ENCODE measurements at places on chromosomes 11 and 22.

DNA sequence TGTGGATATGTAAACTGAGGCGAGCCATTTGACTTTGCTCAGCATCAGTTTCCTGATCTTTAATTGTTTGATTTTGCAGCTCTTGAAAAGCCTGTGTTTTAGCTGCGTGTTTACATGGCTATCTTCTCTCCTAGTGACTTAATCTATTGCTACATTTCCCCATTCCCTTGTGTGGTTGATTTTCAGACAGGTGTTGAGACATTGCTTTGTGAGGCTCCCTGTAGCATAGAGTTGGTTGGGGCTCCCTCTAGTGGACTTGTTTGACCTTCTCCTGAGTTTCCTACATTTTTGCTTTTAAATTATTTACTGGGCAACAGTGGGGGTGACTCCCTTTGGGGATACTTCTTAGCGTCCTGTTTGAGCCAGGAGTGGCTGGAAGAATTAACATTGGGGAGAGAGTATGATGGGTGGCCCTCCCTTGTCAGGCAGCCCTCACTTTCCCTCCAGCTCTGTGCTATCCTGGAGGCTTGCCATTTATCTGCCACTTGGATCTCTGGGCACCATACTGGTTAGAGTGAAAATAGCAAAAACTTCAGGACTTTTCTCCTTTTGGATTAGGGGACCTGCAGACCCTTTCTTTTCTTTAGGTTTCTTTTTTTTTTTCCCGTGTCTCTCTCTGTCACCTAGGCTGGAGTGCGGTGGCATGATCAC lies 9.2 kb upstream of the CBL start:
- peak; percentile 75 for DNase-seq

- DNase-seq, result no peak
Measured at GRCh38 chr11:111106641-111107040, 138.9 kb upstream of the POU2AF2 start.

GRCh38 chr11:64897381-64898075 lies 19.1 kb upstream of the EHD1 start:
- DNase-seq, result no peak

DNA sequence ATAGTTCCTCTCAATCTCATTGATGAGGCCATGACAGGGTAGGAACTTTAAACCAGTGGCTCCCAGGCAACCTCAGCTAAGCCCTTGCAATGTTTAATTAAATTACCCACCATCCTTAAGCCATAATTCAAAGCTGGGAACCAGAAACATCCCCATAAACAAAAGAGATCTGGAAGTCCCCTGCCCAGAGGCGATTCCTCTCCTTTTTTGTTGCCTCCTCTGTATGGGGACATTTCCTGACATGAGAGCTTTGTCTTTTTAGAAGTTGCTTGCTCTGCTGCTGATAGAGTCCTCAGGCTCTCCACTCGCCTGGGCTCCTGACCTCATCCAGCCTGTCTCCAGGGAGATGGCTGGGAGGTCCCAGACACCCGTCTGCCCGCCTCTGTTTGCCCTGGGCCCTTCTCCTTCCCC lies 3.2 kb downstream of the DTX4 start:
- DNase-seq, result no peak

DNA sequence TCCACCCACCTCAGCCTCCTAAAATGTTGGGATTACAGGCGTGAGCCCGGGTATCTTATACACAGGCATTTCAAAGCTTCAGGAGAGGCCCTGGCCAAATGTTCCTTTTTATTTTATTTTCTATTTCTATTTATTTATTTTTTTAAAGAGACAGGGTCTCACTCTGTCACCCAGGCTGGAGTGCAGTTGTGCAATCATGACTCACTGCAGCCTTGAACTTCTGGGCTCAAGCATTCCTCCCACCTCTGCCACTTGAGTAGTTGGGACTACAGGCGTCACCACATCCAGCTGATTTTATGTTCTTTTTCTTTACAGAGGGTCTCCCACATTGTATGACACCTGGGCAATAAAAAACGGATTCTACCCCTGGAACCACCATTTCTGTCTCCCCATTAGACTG lies 71.2 kb downstream of the FBXO7 start:
- no peak for DNase-seq

DNA sequence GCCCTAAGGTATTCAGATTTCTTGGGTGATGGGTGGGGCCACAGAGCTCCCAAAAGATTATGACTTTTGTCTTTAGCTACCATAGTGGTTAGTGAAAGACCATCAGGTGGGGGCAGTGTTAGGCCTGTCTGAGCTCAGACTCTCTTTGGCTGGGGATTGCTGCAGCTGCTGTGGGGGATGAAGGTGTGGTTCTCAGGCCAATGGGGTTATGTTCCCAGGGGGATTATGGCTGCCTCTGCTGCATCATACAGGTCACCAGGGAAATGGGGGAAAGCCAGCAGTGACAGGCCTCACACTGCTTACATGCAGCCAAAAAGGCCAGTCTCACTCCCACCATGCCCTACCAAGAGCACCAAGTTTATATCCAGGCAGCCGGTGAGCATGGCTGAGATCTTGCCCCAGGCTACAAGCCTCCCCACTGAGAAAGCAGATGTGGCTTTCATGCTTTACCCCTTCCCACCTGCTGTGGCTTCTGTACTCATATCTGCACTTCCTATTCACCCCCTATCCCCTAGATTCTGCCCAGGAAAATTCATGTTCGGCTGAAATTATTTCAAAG lies 24.8 kb downstream of the CNTF start:
- DNase-seq, result no peak

GRCh38 chr11:55357560-55358184 lies 10.1 kb upstream of the OR4A15 start:
- DNase-seq, result no peak

GRCh38 chr11:1546536-1547466 lies 25.3 kb downstream of the DUSP8 start:
- DNase-seq, result no peak

DNA sequence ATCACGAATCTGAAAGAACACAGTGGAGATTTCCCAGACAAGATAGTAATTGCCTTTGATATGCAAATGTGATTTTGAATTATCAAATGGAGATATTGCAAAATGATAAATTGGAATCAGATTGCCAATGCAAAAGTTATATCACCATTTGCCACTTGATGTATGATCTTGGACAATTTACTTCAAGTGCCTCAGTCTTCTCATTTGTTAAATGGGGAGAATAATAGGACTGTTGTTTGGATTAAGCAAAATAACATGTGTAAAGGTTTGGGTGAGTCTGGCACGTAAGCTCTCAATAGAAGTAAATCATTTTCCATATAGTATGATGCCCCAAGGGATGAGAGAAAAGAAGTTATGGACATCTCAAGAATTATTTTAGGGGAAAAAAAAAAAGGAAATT lies 7.9 kb upstream of the PHF21A start:
- no peak for DNase-seq

DNA sequence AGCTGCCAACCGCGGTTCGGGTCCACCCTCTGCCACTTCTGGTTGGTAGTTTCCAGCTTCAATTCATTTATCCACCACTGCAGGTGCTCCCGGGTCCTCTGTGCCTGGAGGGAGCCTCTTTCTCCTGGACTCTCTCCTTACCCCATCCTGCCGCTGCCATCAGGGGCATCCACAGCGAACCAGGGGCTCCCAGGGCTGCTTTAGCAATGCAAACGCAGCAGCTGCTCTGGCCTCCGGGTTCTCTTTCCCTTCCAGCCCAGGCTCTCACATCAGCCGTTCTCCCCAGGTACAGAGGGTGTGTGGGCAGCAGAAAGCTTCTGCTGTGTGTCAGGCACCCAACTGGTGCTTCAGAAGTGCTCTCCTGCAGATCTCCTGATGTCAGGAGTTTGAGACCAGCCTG lies 27.9 kb downstream of the NFAM1 start:
- DNase-seq, result no peak

DNA sequence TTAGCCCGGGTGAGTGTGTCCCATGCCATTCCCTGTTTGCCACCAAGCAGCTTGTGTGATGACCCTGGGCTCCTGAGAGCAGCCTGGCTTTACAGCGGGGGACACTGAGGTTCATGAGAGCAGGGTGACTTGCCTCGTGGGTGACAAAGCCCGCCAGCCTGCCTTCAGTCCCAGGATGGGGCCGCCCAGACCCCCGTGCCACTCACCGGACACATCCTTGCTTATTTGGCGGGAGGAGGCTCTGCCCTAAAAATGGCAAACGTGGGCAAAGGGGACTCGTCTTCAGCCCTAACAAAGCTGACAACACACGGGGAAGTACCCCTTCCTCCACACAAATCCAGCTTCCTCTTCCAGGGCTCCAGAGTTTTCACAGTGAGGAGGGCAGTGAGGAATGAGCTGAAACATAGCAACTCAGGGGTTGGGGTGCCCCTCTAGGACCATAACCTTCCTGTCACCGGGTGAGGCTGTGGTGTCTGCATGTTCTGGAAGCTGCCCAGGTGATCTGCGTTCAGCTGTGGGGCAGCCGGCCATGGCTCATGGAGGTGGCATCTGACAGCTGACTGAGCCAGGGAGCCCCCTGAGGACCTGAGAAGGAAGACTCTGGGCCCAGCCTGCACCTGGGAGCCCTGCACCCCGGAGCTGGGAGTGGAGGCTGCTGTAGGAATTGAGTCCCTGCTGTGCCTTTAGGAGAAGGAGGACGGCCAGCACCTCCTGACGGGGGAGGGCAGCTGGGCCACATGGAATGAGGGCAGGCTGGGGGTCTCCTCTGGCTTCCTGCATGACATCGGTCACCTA lies 16.7 kb downstream of the RIBC2 start:
- DNase-seq, result no peak

GRCh38 chr11:40139066-40139465 lies 1320.4 kb downstream of the LRRC4C start:
- DNase-seq, result no peak

GRCh38 chr11:30459821-30460220 lies 126.3 kb downstream of the MPPED2 start:
- no peak for DNase-seq

DNA sequence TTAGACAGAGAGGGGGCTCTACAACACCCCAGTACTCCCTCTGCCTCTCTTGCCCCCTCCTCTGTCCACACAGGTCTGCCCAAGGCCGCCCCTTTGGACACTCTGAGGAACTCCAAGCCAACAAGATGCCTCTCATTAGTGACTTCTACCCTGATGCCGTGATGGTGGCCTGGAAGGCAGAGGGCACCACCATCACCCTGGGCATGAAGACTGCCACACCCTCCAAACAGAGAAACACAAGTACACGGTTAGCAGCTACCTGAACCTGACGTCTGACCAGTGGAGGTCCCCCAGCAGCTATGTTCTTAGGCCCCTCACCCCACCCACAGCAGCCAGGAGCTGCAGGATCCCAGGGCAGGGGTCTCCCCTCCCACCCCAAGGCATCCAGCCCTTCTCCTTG lies 125.1 kb downstream of the MED15 start:
- no peak for DNase-seq

GRCh38 chr11:112343368-112344039 lies 82.8 kb upstream of the PLET1 start:
- no peak for DNase-seq

DNA sequence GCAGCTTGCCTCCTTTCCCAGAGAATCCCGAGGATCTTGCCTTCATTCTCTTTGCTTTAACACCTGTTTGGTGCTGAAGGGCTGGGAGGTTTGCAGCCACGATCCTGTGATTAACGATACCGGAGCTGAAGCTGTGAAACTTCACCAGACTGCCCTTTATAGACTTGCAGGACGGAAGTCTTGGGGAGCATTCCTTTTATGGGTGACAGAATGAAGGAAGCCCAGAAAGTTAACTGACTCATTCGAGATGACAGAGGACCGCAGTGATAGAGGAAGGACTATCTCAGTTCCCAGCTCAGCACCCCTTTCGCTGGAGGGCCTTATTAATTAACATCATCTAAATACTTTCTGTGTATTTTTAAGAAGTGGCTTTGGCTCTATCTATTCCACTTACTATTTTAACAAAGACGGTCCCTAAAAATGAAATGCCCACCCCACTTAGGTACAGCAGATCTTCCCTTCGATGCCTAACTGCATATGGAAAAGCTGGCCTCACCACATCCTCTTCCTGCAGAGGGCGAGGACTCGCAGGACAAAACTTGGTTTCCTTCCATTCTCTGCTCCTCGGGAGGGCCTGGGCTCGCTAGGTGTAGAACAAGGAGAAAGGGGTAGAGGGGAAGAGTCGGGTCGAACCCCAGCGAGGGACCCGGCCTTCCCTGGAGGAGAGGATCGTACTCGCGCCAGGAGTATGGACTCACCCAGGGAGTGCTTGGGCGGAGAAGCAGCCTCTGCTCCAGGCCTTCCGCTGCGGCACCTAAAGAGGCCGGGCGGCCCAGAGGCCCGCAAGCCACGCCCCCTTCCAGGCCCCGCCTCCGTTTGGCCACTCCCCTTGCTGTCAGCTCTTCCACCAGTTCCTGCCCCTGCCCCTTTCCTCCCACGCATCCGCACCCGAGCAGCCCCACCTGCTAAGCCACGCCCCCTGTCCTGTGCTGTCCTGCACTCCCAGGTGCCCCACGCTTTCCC lies 30.7 kb upstream of the USP47 start:
- DNase-seq, result no peak

DNA sequence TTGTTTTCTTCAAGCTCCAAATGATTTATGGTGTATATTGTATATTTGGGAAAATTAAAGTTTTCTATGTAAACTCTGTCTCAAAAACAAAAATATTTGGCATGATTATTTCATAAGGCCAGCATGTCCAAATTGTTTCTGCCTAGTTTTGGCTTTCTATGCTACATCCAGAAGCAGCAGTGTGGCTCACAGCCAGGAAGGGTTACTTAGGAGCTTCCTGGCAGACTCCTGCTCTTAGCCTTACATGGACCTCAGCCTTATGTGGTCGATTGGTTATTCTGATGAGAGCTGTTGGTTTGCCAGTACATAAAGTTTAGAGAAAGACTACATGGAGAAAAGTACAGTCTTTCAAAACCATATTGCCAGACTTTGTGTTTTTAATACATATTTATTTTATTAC lies 297.7 kb upstream of the FAT3 start:
- DNase-seq, result no peak

DNA sequence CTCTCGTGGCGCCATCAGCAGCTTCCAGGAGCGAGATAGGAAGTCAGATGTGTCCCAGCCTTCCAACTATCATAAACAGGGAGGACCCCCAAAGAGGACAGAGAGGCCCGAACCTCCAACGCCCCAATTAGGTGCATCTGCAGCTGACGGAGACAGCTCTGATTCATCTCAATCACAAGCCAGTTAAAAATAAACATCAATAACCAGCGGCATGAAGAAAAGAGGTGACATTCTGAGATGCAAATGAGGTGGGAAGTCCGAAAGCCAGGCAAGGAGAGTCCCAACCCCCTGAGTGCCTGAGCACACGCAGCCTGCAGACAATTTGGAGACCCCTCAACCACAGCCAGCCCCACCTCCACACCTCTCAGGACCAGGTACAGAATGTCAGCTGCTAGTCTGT lies 28.1 kb upstream of the IGSF9B start:
- DNase-seq, result no peak

GRCh38 chr22:24969560-24970301 lies 17.2 kb downstream of the KIAA1671 start:
- peak; percentile 30 for DNase-seq

DNA sequence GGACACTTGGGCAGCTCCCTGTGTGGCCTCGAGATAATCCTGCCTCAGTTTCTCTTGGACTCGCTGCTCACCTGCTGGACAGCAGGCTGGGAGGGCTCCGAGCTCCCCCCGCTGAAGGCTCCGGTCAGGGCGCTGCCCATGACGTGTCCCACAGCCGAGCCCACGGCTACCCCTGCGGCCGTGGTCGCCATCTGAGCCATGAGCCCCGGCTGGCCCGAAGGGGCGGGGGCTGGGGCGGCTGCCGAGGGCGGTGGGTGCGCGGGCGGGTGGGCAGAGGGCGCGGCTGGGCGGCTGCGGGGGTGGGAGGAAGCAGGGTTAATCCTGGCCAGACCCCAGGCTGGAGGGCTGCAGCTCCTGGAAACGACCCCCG lies 484 bp downstream of the CHCHD10 start:
- DNase-seq, result no peak
